Astrocyte (in vitro differentiated cells and primary cell): ENCODE measurements at places on chromosomes 3 and 15. TPM values are rescaled to one million over a fixed set of nuclear protein-coding genes. Genes with fewer than 3 reads are reported as not detected.

PCYT1A gene
- 87.3 and 92.6 TPM in 2 replicates for total RNA-seq

RTP1 gene
- not detected in 2 replicates for total RNA-seq

DNA sequence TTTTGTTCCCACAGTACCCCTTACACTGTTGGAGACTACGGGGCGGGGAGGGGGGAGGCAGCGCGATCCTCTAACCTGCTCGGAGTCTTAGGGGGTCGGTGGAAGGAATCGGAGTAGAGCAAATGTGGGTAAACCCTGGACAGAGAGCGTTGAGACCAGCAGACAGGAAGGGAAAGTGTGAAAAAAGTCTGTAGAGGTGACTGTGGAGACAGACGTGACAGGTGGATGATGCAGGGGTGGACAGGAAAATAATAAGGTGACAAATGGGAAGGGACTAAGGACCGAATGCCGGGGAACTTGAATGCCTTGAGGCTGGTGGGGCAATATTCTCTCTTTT is 424 bp downstream of the EAF2 start:
- H3K27ac ChIP-seq, result no peak overlapping the region
- H3K4me3 ChIP-seq, result peak overlapping the region; percentile 81
- H3K4me1 ChIP-seq, result peaks cover 4% of the 10 kb centered on the region
- no peaks in the 10 kb centered on the region for H3K36me3 ChIP-seq
- no peak for DNase-seq

DNA sequence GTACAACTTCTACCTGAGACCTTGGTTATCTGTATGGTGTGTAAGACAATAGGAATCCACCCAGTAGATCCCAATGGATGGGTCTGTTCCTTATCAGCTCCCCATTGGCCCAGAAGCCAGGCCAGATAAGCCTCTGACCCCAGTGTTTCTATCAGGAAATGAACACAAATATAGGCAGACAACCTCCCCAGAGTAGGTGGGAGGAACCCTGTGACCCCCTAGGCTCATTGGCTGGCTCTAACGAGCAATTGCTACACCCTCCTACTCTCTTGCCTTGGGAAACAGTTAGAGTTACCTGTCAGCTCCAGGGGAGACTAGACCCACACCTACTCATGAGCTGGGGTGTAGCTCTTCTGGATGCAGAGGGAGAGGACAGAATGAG is 299.9 kb downstream of the UACA start:
- no peak overlapping the region for H3K27ac ChIP-seq
- no peaks in the 10 kb centered on the region for H3K36me3 ChIP-seq
- peaks cover 32% of the 10 kb centered on the region for H3K27me3 ChIP-seq
- H3K4me3 ChIP-seq, result no peak overlapping the region

DNA sequence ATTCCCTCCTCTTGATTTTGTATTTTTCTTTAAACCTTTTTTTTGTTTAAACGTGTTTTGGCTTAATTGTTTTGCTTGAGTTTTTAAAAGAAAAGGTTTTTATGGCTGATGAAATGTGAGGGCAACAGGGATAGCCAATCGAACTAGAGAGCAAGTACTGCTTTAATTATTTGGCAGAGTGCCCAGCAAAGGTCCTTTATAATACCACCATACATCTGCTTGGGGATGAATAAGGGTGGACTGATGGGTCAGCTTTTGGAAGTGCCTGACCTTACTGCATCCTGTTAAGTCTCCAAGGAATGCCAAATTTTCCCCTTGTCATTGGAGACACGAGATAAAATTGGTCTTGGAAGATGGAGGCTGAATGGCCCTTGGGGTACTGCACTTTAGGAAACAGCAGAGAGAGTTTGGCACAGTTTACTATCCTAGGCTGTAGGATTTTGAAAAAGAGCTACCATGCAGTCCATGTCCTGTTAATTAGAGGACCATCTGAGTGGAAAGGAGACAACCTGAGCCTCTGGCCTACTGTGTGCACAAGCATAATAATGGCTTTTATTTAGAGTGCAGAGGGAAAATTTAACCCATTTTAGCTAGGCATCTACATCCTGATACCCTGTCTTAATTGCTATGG is 19.8 kb upstream of the MTHFS start:
- no peak for DNase-seq
- H3K27me3 ChIP-seq, result no peaks in the 10 kb centered on the region
- no peak overlapping the region for H3K4me3 ChIP-seq

GRCh38 chr3:5463991-5464390 is 276.5 kb downstream of the EDEM1 start:
- DNase-seq, result no peak
- H3K27me3 ChIP-seq, result no peaks in the 10 kb centered on the region
- H3K27ac ChIP-seq, result no peak overlapping the region
- H3K4me1 ChIP-seq, result no peaks in the 10 kb centered on the region
- H3K36me3 ChIP-seq, result no peaks in the 10 kb centered on the region
- H3K4me3 ChIP-seq, result no peak overlapping the region

GRCh38 chr3:160001850-160002623 is 13.4 kb downstream of the IL12A start:
- H3K27me3 ChIP-seq, result no peaks in the 10 kb centered on the region
- no peak for DNase-seq
- H3K4me3 ChIP-seq, result no peak overlapping the region
- H3K27ac ChIP-seq, result no peak overlapping the region
- no peaks in the 10 kb centered on the region for H3K4me1 ChIP-seq
- no peaks in the 10 kb centered on the region for H3K36me3 ChIP-seq

DNA sequence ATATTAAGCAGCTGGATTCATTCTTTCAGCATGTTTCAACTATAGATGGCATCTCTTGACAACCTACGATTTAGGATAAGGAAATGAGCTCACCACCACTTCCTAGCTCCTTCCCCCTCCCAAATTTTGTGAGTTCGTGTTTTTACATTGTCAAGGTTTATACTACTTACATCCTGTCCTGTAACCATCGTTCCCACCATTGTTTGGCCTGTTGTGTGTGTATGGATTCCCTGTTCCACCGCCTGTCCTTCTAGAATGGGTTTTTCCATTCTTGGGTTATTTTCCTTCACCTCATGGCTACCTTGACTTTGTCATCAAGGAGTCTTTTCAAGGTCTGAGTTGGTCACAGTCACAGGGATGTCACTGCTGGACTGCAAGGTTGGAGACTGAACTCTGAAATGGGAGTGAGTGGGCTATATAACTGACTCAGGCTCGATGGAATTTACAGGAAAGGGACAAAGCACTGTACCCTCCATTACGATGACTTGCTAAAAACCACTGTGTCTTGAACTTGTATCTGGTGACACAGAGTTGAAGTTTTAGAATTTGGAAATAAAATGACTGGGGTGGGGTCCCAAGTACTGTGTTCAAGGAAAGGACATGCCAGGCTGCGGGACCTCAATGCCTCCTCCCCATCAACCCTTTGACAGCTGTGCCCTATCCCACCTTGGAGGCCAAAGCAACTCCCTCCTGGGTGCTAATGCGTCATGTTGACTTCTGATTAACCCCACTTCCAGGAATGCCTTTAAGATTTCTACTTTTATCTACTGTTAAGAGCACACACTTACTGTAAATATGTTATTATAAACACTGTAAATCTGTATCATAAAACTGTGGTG is 66.8 kb upstream of the BLM start:
- H3K4me1 ChIP-seq, result peaks cover 27% of the 10 kb centered on the region
- peak overlapping the region; percentile 72 for H3K27ac ChIP-seq
- no peak overlapping the region for H3K4me3 ChIP-seq
- H3K36me3 ChIP-seq, result no peaks in the 10 kb centered on the region
- H3K27me3 ChIP-seq, result no peaks in the 10 kb centered on the region

GRCh38 chr15:48530528-48530927 is 115.0 kb downstream of the FBN1 start:
- no peak overlapping the region for H3K4me3 ChIP-seq
- H3K27ac ChIP-seq, result no peak overlapping the region
- peaks cover 76% of the 10 kb centered on the region for H3K36me3 ChIP-seq
- no peaks in the 10 kb centered on the region for H3K27me3 ChIP-seq

DNA sequence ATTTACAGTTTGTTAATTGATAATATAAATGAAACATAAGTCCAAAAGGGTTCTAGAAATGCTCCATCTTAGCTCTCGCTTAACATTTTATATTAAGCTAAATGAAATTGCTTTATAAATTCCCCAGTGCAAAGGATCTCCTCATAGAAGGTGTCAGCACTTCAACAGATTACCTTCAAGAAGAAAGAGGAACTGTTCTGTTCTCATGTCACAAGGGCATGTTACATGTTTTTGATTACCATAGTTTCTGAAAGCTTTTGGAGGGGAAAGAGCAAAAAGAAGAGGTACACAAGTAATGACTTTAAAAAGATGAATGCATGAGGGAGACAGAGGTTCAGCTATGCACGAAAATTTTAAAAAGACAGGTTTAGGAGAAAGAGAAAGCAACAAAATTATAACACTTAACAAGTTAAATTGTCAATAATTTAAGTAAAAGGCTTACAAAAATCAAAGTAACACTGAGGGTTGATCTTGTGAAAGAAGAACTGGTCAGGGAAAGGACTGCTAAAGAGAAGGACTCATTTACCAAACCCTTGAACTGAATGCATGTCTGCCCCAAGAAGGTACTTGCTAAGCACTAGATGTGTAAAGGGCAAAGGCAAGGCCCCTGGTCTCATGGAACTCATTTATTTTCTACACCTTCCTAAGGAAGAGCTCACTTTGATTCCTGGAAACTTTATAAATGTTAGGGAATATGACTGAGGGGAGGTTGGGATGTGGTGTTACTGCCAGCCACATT is 45.1 kb downstream of the CCDC191 start:
- no peaks in the 10 kb centered on the region for H3K36me3 ChIP-seq
- no peak overlapping the region for H3K4me3 ChIP-seq
- H3K27me3 ChIP-seq, result no peaks in the 10 kb centered on the region
- H3K4me1 ChIP-seq, result no peaks in the 10 kb centered on the region
